Common myeloid progenitor, CD34-positive (primary cell): ENCODE measurements at places on chromosomes 4 and X.

DNA sequence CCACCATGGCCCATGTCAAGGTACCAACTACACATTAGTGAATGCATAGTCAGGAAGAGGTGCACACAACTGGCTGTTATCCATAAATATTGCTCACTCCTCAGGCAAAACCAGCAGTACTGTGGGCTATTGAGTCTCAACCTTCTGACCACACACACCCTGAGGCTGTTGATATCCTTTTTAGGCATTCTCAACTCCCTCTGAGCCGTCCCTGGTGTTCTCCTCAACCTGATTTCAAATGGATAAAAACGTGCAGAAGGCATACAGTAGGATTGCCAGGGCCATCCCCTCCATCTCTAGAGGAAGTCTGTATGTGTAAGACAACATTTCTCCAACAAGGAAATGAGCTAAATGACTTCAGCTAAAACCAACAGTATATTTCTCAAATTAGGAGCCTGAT, 98.7 kb upstream of the KLHL13 start:
- no peak for DNase-seq

GRCh38 chr4:114027596-114027995, 48.1 kb upstream of the ARSJ start:
- DNase-seq, result no peak

DNA sequence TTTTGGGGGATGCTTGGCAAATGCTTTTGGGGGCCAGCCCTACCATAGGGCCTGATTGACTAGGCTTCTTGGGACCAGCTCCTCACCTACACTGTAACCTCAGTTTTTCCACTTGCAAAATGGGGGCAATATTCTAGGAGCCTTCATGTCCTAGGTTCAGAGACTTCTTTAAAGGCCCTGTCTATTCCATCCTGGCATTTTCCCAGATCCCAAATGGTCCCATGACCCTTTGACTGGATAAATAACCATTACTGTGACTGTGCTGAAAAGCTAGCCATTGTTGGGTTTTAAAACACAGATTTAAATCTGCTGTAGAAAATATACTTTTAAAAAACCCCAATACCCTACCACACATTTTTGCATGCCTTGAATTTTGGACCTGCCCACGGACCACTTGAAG, 149.8 kb downstream of the EFNB1 start:
- no peak for DNase-seq

DNA sequence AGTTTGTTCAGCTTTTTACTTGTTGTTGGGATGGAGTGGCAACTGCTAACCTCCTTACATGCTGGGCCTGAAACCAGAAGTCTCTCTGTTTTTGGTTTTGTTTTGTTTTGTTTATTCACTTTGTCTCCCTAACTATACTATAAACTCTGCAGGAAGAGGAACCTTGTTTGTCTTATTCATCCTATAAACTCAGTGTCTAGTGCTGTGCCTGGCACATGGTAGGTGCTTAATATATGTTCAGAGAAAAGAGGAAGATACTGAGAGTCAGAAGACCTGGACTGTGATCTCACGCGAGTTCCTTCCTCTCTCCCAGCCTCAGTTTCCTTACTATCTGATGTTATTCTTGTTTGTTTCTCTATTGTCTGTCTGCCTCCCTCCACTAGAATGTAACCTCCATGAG, 71.3 kb downstream of the PRPS1 start:
- no peak for DNase-seq

GRCh38 chr4:61545902-61546480, 345.9 kb downstream of the ADGRL3 start:
- no peak for DNase-seq
